Dermis microvascular lymphatic vessel endothelial cell (primary cell): ENCODE measurements at places on chromosomes 1 and 21. TPM values are rescaled to one million over a fixed set of nuclear protein-coding genes. Genes with fewer than 3 reads are reported as not detected.

DNA sequence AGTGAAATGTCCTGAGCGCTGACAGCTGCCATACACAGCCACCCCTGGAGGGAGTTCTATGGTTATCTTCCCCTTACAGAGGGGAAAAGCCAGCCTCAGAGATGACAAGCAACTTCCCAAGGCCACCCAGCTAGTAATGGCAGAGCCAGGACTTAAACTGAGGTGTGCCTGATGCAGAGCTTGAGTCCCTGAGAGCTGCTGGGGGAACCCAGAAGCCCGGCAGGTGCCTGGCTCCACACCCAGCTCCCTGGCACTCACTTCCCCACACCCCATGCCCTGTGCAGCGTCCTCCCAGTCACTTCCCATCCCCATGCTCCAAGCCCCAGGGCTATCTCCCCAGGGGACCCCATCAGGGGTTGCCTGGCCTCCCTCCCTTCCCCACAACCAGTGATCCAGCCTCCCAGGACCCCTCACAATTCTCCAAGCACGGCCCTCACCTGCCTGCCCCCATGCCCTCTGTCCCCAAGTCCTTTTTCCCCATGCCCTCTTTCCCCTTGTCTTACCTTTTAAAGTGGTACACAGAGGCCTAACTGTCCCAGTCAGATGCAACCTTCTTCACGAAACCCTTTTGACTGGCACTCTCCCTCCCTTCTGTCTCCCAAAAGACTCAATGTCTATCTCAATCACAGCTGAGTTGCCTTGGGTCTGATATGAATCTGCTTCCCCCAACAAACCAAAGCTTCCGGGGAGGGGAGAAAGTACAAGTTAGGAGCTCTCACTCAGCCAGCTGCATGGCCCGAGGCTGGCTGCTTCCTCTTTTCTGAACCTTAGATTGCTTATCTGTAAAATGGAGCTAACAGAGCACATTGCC lies 39.8 kb upstream of the LRP8 start:
- DNase-seq: no peak

GRCh38 chr1:78033797-78034172 lies 12.0 kb upstream of the GIPC2 start:
- DNase-seq: no peak

DNA sequence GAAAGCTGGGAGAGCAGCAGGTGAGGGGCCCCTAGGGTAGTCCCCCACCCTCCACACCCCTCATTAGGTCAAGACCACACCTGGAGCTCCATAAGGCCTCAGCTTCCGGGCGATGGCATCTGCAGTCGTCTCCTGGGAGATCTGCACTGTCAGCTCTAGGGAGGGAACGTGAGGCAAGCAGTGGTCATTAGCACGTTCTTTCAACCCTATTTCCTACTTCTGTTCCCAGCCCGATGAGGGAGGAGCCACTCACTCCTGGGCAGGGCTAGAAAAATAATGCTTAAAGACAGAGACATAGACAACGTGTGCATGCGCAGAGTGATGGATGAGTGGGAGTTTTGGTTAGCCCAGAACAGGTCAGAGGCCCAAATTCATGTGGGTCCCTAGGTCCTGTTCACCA lies 9.7 kb downstream of the KDF1 start:
- DNase-seq: no peak

DNA sequence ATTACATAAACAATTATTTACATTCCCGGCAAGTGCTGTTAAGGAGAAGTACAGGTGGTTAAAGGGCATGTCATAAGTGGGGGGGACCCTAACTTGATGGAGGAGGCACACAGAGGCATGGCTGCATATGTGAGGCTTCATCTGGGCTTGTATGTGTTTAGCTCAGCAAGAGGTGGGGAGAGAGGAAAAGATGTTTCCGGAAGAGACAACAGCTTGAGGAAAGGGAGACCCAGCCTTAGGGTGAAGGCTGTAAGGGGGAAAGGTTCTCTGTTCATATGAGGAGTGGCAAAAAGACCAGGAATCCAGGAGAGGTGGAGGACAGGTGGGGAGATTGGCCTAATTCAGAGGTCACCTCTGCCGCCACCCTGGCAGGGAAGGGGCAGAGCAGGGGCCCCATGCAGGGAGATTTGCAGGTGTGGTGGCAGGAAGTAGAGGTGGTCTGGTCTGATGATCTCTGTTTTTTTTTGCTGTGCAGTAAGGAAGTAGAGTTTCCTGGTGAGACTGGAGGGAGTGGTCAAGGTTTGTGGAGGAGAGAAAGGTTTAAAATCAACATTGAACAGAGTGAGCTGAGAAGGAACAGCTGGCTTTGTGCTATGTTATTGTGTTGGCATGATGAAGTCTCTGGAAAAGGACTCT lies 9.0 kb downstream of the TRAF5 start:
- DNase-seq: no peak

GRCh38 chr21:26909972-26910371 lies 56.9 kb downstream of the ADAMTS5 start:
- no peak for DNase-seq

- DNase-seq: no peak
Measured at GRCh38 chr1:113439277-113439670, 49.0 kb downstream of the MAGI3 start.

- no peak for DNase-seq
Measured at GRCh38 chr1:109393617-109394233, 4.0 kb downstream of the SORT1 start.

- DNase-seq: no peak
Measured at GRCh38 chr1:12184008-12184681, 17.4 kb downstream of the TNFRSF1B start.

DNA sequence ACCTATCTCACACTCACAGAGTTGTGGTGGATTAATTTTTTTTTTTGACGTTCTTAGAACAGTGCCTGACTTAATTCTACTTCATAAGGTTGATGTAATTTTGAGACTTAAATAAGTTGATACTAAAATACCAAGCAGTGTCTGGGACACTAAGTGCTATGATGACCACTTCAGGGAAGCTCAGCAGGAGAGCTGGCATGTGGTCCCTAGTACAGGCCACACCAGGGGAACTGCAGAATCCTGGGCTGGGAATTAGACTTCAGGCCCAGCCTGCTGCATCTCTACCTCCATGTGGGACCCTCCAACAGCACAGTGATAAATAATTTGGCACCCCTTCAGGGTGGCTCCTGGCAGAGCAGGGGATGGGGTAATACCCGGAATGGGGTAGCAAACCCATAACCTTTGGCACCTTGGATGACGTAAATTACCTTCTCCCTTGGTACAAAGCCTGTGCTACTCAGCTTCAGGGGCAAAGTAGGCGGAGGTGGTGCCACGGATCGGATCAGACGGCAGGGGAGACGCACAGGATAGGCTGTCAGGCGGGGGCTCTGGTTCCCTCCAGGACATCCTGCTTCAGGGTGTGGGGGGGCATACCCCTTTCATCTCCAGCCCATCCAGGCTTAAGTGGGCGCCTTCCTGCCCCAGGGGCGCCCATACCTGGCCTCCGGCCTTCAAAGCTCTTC lies 4.8 kb downstream of the MFSD2A start:
- DNase-seq: no peak

DNA sequence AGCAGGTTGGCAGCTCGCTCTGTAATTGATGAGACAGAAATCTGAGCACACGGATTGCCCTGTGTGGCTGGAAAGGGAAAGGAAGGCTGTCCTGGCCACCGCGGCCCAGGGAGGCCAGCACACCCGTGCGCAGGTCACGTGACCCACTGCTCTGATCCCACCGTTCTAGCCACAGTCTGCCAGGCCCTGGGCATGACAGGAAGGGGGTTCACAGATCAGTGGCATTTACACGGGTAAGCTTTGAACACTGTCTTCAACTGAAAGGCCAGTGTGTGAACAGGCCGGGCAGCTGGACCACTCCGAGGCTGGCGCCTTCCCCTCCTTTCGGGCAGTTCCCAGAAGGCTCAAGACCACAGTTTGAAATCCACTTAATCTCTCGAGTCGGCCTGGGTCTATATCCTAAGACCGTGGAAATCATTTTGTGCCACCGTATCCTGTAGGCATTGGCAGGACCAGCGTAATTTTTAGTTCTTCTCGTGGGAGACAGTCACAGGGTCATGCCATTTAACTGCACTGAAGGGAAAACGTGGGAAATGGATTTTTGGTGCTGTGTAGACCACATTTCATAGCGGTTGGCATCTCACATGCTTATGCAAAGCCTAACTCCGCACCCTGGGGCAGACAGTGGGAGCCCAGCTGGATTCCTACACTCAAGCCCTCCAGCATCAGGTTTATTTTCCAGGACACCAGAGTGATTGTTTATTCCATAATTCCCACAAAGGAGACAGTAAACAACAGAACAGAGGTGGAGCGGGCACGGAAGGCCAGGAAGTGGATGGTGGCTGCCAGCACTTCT lies 3.1 kb upstream of the ADARB1 start:
- DNase-seq: no peak

GRCh38 chr1:11331945-11332546 lies 59.0 kb downstream of the UBIAD1 start:
- DNase-seq: no peak

DNA sequence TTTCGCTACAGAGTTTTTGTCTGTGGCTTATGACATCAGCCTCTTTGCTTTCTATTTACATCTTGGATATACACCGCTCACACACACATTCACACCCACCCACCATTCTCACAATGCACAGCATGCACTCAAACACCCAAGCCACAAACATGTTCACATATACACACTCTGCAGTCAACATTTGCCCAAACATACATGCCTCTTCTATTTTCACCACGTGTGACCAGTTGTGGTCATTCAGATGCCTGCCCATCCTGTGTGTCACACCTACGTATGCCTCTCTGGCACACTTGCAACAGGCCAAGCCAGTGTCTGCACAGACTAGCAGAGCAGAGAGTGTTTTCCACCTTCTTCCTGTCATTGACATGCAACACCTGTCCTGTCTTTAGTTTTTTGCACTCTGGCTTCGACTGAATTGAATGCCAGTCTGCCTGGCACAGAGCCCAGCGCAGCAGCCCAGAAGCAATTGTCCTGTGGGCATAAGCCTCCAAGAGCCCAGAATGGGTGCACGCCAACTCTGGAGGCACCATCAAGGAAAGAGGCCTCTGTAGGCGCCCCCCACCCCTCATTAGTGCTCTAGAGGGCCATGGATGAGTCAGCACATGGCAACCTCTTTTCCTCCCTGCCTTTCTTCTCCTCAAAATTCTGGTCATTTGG lies 37.7 kb upstream of the LRRN2 start:
- DNase-seq: no peak

DNA sequence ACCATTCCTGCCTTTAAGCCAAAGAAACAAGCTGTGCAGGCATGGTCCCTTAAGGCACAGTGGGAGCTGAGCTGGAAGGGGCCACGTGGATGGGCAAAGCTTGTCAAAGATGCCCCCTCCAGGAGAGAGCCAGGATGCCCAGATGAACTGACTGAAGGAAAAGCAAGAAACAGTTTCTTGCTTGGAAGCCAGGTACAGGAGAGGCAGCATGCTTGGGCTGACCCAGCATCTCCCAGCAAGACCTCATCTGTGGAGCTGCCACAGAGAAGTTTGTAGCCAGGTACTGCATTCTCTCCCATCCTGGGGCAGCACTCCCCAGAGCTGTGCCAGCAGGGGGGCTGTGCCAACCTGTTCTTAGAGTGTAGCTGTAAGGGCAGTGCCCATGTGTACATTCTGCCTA lies 1.3 kb upstream of the SLC50A1 start:
- DNase-seq: no peak

GRCh38 chr1:221644663-221645258 lies 97.1 kb downstream of the DUSP10 start:
- no peak for DNase-seq

FAM72C gene
- 0.38 and 0.39 TPM in 2 replicates for total RNA-seq

CSF3R gene
- not detected in 2 replicates for total RNA-seq

TCHHL1 gene
- total RNA-seq: not detected in 2 replicates

L1TD1 gene
- not detected in 2 replicates for total RNA-seq

FCAMR gene
- total RNA-seq: not detected in 2 replicates

AZIN2 gene
- 0.64 and 1.3 TPM in 2 replicates for total RNA-seq

NPL gene
- total RNA-seq: 2.3 and 4.0 TPM in 2 replicates
